Effector memory CD4-positive, alpha-beta T cell (primary cell): ENCODE measurements at places on chromosomes 16 and 17.
A peak's percentile ranks its signal among the peaks of the same experiment; 100 is the strongest.

DNA sequence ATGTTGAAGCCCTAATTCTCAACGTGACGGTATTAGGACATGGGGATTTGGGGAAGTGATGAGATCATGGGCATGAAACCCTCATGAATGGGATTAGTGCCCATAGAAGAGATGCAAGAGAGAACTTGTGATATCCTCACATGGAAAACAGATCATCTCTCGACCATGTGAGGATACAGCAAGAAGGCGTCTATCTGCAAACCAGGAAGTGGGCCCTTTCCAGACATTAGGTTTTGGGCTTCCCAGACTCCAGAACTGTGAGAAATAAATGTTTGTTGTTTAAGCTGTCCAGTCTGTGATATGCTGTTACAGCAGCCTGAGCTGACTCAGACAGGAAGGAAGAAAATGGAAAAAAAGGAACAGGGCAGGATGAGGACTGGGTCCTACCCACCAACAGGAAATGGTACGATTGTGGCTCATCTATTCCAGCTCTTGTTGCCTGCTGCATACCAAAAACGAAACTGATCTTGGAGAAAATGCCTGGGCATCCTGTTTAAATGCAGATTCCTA lies 21.9 kb upstream of the SSTR2 start:
- DNase-seq = no peak

- DNase-seq = no peak
These were observed 19.7 kb downstream of the ST6GALNAC2 start for GRCh38 chr17:76565728-76566612.

DNA sequence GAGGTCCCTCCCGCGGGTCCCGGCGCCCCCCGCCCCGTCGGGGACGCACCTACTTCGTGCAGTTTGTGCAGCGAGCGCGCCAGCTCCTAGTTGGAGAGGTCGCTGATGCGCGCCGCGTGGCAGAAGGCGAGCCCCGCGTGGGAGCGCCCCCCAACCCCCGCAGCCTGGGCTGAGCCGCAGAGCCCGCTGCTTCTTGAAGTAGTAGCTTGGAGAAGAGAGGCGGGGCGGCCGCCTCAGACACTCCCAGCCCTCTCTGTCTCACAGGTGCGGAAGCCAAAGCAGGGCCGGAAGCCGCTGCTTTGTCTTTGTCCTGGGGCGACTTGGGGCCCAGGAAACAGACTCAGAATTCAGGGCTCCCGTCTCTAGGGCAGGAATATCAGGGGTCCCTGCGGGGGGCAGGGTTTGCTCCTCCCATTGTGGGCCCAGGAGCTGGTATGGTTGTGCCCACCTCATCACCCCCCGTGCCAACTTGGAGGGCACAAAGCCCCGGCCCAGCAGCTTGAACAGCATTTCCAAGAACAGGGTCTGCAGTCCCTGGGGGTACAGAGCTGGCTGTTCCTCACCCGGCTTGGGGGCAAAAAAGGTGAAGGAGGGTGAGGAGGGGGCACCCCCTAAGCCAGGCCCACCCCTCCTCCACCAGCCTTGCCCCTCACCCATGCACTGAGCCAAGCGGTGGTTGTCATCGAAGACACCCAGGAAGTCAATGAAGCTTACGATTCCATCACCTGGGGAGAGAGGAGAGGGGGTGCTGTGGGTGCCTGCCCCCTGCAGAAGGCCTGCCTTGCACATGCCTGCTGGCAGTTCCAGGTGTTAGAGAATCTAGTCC lies 13.5 kb downstream of the SPATA32 start:
- DNase-seq = peak; percentile 79

- DNase-seq = peak; percentile 73
These were observed at the start of gene SPECC1 for GRCh38 chr17:20009302-20010098. SPECC1 (plus strand) TSS chr17:20009359; CDS start chr17:20096652, 87,293 bp downstream.

DNA sequence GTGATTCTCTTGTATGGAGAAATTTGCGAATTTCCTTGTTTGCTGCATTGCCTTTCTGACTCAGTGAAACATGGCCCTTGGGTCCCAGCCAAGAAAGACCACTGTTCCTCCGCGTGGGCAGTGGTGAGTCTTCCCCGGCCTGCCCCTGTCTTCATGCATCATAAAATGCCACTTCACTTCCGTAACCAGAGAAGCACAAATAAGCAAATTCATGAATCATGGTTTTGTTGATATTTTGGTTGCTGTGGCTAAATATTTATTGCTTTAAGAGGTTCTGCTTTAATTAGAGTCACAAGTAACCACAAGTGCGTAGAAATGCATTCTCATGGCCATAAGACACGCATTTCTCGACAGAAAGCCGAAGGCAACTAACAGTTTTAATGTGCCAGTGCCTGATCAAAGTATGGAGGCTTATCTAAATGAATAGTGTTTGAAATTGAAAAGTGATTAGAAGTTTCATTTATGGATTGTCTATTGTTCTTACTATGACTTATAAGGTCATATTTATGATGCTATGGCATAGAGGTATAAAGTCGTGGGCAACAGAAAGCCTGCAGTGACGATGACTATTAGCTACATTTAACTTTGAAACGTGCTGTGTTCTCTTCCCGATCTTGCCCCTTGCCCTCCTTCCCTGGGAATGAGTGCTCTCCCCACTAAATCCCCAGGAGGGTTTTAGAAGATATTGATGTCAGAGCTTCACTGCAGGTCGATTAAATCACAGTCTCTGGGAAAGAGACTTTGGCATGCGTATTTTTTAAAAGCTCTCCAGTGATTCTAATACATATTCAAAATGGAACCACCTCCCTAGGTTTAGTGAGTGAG lies 76.0 kb downstream of the WIPI1 start:
- no peak for DNase-seq

DNA sequence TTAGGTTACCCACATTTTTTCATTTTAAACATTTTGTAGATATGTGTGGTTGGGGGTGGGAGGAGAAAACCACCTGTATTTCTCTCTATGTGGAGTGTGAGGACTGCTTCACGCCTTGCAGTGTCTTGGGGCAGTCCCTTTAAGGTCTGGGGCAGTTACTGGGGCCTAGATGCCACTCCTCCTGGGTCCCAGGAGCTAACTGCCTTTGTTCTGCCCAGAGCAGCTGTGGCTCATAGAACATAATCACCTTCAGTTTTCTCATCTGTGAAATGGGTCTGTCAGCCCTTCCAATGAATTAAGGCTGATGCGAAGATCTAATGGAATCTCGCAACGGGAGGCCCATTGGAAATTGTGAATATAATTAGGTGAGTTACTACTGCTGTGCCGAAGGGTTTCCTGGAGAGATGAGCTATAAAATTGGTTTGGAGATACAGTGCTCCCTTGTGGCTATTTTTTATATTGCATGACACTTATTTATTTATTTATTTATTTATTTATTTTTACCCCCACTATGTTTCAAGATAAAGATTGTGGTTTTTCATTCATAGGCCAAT lies 22.9 kb downstream of the DHRS7C start:
- DNase-seq = no peak

DNA sequence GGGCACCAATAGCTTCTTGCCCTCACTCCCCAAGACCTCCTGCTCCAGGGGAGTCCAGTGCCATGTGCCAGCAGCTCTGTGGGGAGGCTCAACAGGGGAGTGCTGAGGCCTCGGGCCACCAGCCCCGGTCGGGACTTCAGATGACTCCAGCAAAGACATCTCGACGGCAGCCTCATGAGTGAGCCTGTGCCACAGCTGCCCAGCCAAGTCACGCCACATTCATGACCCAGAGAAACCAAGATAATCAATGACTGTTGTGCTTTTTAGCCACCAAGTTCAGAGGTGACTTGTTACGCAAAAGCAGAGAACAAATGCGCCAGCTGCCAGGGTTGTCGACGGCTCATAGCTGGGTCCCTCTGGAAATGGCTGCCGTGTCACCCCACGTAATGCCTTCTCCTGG lies 157.5 kb downstream of the BANP start:
- DNase-seq = no peak

DNA sequence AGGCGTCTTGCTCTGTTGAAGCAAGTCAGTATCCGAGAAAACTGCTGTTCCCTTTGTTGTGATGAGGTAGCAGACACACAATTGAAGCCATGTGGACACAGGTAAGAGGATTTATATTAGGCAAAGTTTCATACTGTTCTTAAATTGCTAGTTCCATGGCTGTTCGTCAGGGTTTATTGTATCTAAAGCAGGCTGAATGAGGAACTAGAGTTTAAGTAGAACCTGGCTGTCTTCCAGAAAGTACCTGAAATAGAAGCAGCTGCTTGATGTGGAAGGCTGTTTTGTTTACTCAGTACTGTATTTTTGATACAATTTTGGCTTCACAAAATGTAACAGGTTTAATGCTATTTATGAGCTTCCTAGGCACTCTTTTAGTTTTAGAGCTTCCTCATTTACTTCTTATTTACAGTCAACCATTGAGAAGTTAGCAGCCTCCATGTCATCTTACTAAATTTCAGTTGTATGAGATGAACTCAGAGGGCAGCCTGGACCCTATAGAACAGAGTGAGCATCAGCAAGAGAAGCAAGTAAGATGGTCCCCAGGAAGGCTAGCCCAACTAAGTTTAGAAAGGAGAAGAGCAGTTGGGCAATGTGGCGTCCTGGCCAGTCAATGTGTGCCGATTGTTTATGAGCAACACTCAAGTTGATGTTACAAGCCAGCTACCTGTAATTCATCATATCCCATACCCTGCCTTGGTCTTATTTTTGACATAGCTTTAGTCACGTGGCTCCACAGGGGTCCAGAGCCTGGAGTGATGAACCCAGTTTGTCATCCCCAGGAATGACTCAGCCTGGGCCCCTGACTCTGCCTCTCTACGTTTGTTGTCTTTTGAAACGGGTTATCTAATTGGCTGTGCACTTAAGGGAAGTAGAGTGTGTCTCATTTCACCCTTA lies 9.7 kb upstream of the ARL2BP start:
- no peak for DNase-seq

DNA sequence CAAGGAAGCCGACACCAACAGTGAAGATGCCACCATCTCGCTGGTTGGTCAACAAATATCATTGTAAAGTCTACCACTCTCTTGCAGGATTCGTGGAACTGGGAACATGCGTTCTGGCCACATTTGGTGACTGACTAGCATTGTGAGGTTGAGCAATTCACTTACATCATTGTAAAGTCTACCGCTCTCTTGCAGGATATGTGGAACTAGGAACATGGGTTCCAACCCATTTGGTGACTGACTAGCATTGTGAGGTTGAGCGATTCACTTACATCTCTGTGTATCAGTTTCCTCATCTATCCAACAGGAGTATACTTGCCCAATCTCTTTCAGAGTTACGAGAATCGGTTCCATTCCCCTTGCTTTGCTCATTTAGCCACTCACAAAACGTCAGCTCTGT lies 42.6 kb upstream of the RPH3AL start:
- no peak for DNase-seq

DNA sequence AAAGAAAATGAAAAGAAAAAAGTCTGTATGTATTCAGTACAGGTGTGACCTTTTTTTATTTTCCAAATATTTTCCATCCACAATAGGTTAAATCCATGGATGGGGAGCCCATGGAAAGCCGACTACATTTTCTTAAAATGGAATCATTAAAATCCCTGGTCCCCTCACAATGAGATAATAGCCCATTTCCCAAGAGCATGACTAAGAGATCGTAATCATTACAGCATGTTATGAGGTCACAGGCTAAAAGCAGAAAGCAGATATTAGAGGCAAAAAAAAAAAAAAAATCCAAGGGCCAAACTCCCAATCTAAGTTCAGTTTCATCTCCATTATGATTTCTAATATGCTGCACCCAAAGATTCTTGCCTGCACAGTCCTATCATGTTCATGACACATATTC lies 44.7 kb downstream of the CYTH1 start:
- no peak for DNase-seq

GRCh38 chr16:48409839-48410632 lies 24.8 kb upstream of the SIAH1 start:
- no peak for DNase-seq

DNA sequence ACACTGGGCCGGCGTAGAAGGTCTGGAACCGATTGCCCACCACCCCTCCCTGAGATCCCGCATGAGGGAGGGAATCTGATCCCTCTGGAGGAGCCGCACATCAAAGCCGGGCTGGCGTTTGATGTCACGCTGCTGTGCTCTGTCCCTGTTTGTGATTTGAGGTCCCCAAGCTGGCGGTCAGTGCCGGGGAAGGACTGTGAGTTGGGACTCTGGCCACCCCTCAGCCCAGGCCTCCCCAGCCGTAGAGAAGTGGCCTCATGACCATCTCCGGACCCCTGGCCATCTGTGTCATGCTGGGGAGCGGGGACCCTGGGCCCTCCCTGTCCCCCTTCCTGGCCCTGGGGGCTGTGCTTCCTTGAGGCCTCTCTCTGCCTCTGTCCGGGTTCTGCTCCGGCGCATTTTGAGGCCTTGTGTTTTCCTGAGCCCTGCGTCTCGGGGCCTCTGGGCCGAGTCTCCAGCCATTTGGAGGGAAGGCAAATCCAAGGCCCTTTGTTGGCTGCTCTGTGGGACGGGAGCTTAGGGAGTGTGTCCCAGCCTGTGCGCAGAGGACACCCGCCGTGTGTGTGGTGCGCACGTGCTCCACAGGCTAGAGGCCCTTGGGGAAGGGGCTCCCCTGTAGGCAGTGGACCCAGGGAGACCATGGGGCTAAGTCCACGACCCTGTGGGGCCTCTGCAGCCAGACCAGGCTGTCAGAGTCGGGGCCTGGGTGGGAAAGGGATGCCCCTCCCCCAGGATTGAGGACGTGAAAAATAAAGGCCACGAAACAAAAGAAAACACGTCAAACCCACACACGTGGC lies 15.1 kb downstream of the ASPSCR1 start:
- no peak for DNase-seq

GRCh38 chr16:77647726-77648125 lies 74.6 kb upstream of the NUDT7 start:
- DNase-seq = no peak

GRCh38 chr16:12539185-12539929 lies 264.3 kb downstream of the CPPED1 start:
- no peak for DNase-seq

DNA sequence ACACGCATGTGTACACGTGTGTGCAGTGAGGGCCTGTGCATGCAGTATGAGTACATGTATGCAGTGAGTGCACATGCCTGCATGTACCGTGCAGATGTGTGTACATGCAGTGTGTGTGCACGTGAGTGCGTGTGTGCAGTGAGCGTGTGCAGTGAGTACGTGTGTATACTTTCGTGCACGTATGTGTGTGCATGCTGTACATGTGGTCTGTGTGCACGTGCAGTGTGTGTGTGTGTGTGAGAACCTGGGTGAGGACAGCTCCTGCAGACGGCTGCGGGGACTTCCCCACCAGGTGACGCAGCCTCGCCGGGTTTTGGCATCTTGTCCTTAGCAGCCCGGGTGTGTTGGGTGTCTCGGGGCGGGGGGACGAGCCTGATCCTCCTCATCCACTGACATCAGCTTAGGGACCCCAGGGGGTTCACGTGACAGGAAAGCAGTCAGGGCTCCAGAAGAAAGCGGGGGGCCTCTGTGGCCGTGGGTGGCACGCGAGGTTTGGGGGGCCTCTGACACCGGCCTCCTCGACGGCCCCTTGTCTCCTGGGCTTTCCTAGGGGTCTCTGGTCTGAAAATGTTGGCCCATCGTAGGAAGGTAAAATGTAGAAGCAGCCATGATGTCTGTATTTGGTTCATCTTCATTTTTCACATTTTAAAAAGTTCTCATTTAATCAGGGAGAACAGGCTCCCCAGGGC lies 119.6 kb upstream of the ZNF750 start:
- no peak for DNase-seq

DNA sequence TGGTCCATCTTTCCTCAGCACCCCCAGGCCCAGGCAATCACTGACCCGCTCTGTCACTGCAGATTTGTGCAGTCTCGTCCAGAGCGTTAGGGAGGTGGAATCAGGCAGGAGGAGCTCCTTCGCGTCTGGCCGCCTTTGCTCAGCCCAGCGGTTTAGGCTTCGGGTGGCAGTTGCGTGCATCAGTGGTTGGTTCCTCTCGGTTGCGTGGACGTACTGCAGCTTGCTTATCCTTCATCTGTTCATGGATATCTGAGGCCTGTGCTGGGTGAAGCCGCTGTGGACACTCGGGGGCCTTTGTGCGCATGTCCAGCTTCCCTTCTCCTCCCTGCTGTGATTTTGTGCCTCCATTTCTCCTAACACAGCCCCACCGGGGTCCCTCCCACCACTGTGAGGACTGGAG lies 4.7 kb upstream of the P2RX1 start:
- no peak for DNase-seq
